ENCODE measurements at places on chromosomes 5 and 9.

- no peak for DNase-seq
Observed at GRCh38 chr5:173925449-173926071, 37.4 kb downstream of the CPEB4 start.

- DNase-seq, result no peak
Observed at GRCh38 chr9:121021301-121021700, 28.8 kb downstream of the C5 start.

GRCh38 chr5:135999406-136000139 lies 29.2 kb upstream of the TGFBI start:
- DNase-seq, result no peak

DNA sequence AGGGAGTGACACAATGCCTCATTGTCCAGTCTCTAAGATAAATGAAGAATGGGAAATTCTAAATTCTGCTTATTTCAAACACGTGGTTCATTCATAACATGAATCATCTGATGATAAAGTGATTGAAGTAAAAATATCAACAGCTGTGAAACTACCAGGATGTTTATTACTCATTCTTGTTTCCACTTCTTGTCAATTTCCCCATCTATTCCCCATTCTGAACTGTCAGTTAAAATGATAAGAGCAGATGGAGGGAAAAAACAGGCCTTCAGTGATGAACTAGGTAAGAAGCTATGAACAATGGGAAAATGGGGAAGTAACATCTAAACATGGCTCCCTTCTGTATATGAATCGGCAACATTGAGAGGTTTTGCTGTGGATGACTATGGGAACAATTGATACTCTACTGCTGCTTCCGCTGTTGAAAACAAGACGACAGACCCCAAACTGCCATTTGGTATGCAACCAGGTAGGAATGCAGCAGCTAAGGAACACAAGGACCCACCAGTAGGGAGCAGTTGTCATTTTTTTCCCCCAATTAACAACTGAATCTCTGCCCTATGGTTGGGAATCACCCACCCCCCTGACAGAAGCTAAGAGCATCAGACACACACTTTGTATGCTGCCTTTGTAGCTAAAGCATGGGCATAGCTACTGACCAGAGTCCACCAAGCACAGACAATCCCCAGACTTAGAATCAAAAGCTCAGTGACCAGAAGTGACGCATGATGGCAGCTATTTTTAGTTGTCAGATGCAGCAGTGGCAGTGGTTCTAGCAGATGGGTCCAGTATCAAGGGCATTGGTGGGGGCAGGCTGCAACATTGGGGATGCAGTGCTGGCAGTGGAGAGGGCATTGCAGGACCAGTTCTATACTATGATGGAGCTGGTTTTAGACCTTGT lies 52.9 kb upstream of the ZNF366 start:
- DNase-seq, result no peak

Data from stimulated activated CD8-positive, alpha-beta memory T cell treated with anti-CD3 and anti-CD28 coated beads, Interleukin-15, amount 100 ng/mL, for 48 hours (primary cell).